ENCODE measurements at places on chromosomes 6 and 20. TPM values are rescaled to one million over a fixed set of nuclear protein-coding genes. Genes with fewer than 3 reads are reported as not detected.

DYNLT2 gene
- total RNA-seq: 0.10 TPM

SPATS1 gene
- not detected for total RNA-seq

GPR6 gene
- total RNA-seq: not detected

MTFR2 gene
- 5.7 TPM for total RNA-seq

ELOVL2 gene
- 56.3 TPM for total RNA-seq

C6orf132 gene
- total RNA-seq: 0.07 TPM

CALHM5 gene
- total RNA-seq: 0.81 TPM

PTPRT gene
- not detected for total RNA-seq

PPP1R16B gene
- not detected for total RNA-seq

DNA sequence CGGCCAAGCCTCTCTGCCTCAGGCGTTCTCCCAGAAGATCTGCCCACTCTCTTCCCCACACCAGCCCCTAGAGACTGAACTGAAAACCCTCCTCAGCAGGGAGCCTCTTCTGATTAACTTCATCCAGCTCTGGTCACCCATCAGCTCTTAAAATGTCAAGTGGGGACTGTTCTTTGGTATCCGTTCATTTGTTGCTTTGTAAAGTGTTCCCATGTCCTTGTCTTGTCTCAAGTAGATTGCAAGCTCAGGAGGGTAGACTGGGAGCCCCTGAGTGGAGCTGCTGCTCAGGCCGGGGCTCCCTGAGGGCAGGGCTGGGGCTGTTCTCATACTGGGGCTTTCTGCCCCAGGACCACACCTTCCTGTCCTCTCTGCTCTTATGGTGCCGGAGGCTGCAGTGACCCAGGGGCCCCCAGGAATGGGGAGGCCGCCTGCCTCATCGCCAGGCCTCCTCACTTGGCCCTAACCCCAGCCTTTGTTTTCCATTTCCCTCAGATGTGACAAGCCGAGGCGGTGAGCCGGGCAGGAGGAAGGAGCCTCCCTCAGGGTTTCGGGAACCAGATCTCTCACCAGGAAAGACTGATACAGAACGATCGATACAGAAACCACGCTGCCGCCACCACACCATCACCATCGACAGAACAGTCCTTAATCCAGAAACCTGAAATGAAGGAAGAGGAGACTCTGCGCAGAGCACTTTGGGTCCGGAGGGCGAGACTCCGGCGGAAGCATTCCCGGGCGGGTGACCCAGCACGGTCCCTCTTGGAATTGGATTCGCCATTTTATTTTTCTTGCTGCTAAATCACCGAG, 14.2 kb downstream of the VEGFA start:
- DNase-seq: no peak

DNA sequence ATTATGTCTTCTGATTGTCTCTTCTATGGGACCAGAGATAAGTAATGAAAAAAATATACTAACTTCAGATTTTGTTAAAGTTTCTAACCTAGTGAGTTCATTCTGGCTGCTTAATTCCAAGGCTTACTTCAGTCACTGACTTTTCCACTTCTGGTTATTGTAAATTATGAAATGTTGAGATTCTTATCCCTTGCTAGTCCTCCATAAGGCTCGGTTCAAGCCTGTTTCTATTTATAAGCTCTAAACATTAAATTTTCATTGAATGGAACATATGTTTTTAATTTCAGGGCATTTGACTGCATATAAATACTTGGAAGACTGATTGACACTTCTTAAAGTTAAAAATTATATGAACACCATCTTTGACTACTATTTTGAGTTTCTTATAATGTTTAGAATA, 23.6 kb upstream of the NKAIN2 start:
- DNase-seq: no peak

DNA sequence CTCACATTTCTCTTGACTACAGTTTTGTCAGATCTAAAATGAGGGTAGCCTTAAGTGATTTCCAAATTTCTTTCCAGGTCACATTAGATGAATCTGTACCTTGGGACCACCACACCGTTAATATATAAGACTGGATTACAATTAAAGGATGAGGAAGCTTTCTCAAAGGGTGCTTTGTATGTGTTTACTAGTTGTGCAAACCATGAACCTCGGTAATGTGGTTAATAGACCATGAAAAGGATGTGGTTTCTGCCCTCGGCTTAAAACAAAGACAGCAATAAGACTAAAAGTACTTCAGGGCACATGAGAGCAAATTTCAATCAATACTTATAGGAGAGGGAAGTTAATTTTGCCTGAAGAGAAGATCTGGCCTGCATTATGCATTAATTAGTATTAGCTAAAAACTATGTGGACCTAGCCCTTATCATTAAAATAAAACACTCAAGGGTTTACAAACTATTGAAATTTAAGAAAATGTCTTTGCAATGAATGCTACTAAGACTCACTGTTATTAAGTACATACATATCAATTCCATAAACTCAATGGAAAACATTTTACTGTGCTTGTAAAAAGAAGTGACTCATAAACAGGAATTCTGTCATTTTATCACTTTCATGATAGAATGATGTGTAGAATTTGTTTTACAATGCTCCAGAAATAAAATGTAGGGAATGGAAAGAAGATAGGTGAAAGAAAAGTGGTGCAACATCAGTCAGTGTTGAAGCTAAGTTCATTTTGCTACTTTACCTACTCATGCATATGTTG, 936 bp upstream of the TMX4 start:
- DNase-seq: no peak

GRCh38 chr6:89895276-89895874, 1.1 kb downstream of the GJA10 start:
- DNase-seq: peak; percentile 32

- DNase-seq: peak; percentile 56
These were observed 2.3 kb downstream of the PM20D2 start for GRCh38 chr6:89148016-89148750.

GRCh38 chr6:169652896-169653295, 48.9 kb downstream of the WDR27 start:
- DNase-seq: no peak

DNA sequence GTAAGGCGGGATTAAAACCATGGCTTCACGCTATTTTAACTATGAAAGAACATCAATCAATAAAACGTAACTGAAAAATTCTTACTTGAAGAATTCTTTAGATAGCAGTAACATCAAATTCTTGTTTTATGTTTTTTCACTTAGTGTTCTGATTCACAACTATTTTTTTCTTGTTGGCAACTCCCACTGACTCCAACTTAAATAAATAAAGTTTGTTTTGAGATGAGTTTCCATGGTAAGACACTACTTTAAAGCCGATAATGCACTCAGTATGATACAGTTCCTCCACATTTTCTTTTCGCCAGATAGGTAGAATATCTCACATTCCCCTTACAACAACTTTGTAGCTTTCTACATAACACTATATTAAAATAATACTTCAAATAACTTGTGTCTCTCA, 33.1 kb upstream of the CNKSR3 start:
- DNase-seq: no peak

DNA sequence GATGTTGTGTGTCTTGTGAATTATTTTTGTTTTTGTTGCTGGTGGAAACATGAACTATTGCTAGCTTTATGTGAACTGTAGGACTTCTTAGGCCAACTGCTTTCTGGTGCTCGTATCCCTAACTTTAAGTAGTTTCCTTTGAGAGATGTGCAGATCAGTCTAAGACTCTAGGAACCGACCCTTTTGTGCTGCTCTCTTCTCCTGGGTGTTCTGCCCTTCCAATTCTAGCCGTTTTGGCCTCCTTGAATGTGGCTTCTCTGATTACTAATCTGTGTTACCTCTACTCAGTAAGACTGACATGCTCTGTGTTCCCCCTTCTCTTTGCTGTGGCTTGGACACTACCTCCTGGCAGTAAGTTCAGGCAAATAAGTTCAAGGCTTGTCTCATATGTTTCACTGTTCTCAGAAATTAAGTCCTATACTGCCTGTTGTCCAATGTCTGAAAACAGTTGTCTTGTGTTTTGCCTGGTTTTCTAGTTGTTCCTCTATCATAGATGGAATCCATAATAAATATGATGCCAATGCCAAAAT, 58.0 kb downstream of the FOXO3 start:
- DNase-seq: no peak

GRCh38 chr6:70299456-70299855, 3.4 kb downstream of the COL9A1 start:
- DNase-seq: no peak

- no peak for DNase-seq
These were observed 61.1 kb downstream of the GRM4 start for GRCh38 chr6:34084591-34085290.

- no peak for DNase-seq
These were observed 9.6 kb downstream of the ZBTB2 start for GRCh38 chr6:151381722-151382121.

GRCh38 chr6:75176076-75176582, 29.7 kb downstream of the COL12A1 start:
- no peak for DNase-seq

DNA sequence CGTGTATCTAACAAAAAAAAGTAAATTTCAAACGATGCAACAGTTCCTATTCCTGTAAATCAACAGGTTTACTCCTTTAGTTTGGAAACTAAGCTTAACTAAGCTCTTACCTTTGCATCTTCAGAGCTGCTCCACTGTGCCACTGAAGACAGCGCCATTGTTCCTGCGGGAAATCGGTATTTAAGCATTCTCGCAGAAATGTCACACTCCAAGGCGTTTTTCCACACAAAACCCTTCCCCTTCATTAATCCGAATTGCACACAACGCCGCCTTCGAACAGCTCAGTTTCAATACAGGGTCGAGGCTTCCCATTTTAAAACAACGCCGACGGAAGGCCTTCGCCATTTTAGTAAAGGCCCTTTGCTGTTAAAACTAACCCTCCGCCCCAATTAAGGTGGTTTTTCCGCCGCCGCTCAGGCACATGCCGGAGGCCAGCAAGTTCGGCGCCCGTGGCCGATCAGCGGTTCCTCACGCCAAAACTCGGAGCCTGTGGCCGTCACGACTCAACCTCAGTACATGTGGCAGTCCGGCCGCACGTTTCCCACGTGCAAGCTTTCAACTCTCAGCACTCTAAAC, 35.4 kb upstream of the SYNCRIP start:
- DNase-seq: no peak

- DNase-seq: no peak
These were observed 54.6 kb downstream of the PHF3 start for GRCh38 chr6:63690221-63690620.

DNA sequence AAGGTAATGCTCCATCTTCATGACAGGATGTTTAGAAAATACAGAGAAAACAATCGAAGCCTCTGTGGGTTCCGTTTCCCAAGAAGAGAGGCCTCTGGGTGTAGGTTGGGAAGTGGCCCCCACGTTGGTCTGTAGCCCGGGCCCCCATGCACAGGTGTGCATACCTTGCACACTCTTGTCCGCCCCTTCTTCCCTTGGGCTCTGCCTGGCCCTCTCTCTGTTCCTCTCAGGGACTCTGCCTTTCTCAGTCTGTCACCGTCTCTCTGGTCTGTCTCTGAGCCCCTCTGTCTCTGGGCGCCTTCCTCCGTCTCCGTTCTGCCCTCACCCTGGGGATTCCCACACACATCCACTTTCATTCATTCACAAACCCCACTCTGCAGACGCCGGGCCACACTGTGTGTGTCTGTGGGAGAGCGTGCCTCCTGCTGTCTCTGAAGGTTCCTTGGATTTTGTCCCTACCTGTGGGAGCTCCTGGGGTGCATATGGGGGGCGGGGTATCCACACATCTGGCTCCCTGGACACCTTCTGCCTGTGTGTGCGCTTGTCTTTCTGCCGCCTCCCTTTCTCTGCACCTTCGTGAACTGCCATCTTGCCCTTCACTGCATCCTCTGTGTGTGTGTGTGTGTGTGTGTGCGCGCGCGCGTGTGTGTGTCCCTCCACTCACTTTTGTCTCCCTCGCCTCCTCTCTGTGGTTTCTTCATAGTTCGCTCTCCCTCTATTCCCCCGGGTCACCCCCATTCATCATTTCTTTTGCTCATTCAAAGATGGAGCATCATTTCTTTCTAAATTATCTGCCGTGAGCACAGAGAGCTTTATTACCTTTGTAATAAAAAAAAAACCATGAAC, 75.3 kb downstream of the SRC start:
- no peak for DNase-seq

GRCh38 chr6:111673532-111673931, 67.9 kb upstream of the TRAF3IP2 start:
- no peak for DNase-seq

DNA sequence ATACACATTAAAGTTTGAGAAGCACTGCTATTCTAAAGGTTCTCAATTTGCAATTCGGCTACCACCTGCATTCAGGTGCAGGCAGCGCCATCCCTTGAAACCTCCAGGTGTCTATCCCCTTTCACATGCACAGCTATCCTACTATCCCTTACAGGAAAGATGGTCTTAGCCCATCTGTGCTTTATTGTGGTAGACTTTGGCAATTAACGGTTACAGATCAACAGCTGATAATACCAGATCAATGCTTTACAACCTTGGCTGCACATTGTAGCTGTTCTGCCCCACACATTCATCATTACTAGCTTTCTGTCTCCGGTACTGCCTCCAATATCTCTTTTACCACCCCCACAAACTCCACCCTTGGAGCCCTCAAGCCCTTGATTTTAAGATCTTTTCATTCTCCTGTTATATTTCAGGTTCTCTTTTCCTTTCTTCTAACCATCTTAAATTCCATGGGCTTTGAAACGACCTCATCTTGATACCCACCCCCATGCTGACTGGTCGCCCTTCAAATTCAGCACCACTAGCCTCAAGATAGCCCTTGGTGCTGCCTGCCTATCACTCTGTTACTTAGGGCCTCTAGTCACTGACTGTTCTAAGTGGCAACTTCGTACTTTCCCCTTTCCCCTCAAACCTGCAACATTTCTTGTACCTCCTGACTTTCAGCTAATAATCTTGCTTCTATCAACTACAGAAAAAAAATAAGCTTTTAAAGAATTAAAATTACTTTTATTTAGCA, 50.8 kb downstream of the SPTLC3 start:
- no peak for DNase-seq

DNA sequence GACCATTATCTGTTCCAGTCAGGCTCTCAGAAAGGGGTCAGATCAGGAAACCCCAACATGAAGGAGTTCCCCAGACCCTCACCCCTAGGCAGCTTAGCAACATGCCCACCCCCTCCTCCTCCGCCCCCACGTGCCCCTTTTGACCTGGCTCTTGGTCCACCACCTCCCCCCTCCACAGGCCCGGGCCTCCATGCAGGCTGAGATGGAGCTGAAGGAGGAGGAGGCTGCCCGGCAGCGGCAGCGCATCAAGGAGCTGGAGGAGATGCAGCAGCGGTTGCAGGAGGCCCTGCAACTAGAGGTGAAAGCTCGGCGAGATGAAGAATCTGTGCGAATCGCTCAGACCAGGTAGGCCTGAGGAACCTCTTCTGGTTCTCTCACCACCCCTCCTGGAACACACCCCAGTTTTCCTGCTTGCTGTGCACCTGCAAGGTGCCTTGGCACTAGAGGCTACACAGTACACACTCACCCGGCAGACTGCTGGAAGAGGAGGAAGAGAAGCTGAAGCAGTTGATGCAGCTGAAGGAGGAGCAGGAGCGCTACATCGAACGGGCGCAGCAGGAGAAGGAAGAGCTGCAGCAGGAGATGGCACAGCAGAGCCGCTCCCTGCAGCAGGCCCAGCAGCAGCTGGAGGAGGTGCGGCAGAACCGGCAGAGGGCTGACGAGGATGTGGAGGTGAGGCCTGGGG, 21.9 kb downstream of the DEF6 start:
- DNase-seq: no peak

Measured in MG63 (cell line).